Suppressor macrophage (primary cell): ENCODE measurements at places on chromosomes 11 and 22.

DNA sequence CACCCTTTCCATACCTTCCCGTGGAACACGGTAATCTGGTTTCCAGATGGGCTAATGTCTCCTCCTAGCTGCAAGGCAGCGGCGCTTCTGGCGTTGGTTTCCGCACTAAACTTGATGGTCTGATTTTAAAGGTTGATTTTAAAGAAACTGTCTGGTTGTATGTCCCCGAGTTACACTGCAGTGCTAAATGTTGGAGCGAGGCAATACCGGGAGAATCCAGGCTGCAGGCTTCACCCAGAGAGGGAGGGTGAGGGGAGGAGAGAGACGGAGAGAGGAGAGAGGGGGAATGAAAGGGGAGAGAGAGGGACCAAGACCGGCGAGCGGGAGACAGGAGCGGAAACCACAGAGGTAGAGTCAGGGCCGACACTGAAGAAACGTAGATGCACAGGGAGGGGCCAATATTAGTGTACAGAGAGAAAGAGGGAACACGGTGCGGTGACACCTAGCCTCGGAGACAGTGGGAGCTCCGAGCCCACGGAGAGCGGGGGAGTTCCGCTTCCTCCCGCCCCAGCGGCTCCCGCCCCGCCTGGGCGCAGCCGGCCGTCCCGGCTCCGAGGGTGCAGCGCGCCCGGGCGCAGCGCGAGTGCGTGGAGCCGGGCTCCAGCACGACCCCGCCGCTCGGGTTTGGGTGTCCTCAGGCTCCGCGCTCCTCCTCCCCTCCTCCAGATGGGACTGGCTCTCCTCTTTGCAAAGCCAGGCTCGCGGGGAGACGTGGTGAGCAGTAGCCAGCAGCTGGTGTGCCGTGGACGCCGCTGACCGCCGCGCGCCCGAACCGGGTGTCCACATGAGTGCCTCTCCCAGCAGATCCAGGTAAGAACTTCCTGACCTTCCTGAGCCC is 71.9 kb upstream of the GRAMD1B start:
- DNase-seq, result peak; percentile 53

- peak; percentile 32 for DNase-seq
These were observed 82.5 kb downstream of the SGSM3 start for GRCh38 chr22:40452730-40453487.

- DNase-seq, result no peak
These were observed 9.0 kb upstream of the GRAMD4 start for GRCh38 chr22:46611189-46611588.

DNA sequence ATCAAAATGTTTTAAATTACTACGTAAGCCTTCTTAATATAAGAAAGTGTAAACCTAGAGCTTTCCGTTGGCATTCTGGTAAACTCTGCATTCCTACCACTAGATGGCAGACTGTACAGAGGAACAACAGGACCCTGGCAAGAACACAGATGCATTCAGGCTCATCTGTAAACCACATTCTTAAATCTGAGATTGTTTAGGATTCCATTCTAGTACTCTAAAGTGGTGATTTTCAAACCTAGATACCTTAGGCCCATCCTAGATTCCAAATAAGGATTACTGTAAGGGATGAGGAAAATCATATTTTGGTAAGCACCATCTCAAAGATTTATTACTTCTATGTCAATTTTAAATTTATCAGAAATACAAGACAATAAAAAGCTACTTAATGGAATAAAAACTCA is 26.9 kb downstream of the PICALM start:
- peak; percentile 86 for DNase-seq

DNA sequence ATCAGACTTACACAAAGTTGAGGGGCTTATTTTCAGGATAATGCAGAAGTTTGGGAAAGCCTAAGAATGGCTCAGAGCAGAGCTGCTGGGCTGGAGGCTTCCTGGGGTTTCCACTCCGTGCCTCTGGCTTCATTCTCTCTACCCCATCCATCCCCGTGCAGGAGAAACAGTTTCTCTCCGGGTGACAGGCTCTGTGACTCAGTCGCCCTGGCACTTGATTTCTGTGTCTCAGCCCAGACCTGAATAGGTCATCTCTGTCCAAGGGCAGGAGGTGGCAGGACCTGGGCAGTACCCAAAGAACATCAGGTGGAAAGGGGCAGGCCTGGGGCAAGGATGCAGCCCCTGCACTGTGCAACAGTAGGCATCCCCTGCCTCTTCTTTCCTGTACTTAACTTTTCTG is 38.4 kb upstream of the RTL6 start:
- DNase-seq, result no peak

DNA sequence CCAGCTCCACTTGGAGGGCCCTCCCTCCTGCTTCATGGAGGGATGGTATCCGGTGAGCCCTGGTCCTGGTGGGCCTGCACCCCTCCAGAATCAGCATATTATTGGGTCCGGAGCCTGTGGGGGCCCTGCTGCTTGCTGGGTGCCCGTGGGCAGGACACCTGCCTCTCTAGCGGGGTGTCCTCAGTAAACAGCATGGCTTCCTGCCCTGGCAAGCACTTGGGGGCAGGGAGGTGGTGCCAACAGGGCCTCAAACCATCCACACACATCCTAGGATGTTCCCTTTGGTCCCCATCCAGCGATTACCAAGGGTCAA is 108.3 kb downstream of the CTTN start:
- DNase-seq, result no peak

DNA sequence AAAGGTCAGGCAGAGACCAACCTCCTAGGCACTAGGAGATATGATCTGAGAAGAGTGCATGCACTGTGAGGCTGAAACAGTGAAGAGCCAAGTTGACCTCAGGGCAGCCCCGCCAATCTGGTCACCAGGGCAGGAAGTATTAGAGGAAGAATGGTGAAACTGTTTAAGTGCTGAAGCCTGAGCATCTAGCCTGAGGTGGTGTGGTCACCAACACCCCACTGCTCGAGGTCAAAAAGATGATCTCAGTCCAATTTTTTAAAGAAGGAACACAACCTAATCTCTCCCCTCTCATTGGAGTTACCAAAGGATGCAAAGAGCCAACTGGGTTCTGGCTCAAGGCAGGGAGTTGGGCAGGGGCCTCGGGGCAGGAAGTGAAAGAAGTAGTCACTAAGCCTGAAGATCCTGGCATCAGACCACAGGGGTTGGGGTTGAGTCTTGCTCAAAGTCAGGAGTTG is 4.0 kb downstream of the APBB1 start:
- DNase-seq, result peak; percentile 73

DNA sequence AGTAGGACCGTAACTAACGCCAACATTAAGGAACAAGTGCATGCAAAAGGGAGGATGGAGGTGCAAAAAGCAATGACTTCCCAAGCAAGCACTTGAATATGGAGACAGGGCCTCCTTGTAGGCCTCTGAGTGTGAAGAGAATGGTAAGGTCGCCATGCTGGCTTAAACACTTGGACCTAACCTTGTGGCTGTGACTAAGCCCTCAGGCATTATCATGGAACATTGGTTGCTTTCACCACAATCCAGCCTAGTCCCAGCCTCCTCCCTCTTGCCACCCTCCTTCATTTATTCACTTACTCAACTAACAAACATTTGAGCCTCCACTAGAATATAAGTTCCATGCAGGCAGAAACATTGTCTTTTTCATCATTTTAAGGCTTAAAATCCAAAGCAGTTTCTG is 11.9 kb upstream of the SYTL2 start:
- no peak for DNase-seq

DNA sequence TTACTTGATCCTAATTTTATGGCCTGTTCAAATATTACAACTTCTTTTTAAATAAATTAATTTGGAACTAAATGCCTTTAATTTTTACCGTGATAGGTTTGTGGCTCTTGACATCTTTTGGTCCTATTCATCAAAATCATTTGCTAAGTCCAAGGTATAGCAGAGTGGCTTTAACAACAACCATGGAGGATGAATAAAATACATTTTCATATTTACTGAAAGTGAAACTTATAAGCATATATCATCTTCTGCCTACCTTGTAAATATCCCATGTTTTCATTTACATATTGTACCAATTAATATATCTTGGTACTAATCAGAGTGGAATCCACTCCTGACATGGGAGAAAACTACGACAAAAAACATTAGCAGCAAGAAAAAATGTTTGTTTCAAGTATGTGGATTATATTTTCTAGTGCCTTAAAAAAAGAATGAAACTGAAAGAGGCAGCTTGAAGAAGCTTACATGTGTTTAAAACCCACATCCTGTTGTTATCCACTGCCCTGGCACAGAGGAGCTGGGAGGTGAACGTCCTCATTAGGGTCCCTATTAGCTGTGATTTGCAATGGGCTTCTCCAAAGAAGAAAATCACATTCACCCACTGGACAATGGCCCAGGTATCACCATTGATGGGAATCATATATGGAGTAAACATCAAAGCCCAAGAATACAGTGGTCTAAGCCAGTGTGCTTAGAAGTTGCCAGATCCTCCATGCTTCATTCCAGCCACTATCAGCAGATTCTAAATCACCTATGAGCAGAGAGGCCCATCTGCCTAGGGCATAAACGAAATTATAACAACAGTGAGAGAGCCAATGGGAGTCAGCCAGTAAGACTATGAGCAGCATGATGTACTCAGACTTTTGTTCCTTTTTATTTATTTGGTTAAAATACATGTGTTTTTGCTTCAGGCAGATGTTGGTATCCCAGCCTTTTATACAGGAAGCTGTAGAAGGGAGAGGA is 84.7 kb downstream of the MAML2 start:
- DNase-seq, result peak; percentile 19

- no peak for DNase-seq
These were observed 16.1 kb downstream of the TMPRSS5 start for GRCh38 chr11:113689768-113690618.

- DNase-seq, result no peak
These were observed 1.7 kb downstream of the SAMM50 start for GRCh38 chr22:43956805-43957463.

DNA sequence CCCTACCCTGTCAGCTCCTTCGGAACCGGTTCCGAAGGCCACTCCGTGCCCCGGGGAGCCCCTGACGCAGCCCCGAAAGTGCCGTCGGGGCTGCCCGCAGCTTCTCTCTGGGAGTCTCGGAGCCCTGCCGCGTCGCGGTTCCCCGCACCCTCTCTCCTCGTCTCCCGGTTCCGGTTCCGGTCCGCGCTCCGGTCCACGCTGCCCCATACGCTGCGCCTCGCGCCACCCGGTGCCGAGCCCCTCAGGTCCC is 618 bp downstream of the MTA2 start:
- DNase-seq, result peak; percentile 54

DNA sequence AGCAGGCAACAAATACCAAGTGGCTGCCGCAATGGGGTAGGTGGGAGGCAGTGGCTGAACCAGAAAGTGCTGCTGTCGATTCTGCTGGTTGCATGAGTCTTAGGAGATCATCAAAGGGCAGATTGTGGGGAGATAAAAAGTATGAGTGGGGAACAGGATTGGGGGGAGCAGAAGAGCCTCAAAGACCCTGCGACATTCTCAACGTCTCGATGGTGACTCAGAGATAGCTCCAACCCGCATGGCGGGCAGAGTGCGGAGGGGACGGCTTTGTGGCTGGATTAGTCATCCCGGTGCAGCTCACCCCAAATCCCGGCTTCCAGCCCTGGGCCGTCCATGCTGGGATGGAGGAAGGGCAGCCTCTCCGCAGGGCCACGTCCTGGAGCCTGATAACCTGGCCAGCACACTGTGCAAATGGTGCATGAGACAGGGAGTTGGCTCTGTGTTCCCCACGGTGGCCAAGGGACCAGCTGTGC is 11.6 kb upstream of the RTN4R start:
- no peak for DNase-seq
